Inflammatory macrophage treated with lipopolysaccharide for 4 hours (primary cell): ENCODE measurements at places on chromosomes 16 and 17.

- no peak for DNase-seq
These were observed 83.5 kb downstream of the ABCC6 start for GRCh38 chr16:16139806-16140205.

- DNase-seq = no peak
These were observed 6.2 kb downstream of the IL32 start for GRCh38 chr16:3071655-3072054.

DNA sequence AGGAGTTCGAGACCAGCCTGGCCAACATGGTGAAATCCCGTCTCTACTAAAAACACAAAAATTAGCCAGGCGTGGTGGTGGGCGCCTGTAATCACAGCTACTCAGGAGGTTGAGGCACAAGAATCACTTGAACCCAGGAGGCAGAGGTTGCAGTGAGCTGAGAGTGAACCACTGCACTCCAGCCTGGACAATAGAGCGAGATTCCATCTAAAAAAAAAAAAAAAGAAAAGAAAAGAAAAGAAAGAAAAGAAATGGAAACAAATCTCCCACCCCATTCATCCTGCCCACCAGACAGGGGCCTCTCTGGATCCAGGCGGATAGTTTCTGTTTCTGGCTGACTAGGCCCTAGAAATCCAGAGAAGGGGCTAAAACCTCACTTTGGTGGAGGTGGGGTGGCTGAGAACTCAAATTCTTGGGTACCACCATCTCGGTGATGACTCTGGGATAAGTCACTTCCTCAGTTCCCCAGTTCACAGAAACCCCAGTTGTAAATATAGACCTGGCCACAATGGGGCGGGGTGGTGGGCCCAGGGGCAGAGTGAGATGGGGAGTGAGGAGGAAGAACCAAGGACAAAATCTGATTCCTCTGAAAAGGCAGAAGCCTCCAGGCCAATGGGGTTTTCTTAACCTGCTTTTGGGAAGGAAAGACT lies 22.2 kb downstream of the SOCS1 start:
- no peak for DNase-seq

- peak; percentile 54 for DNase-seq
These were observed 35.7 kb downstream of the CYTH1 start for GRCh38 chr17:78746263-78746948.

GRCh38 chr17:67491009-67491680 lies 114.1 kb downstream of the PITPNC1 start:
- peak; percentile 95 for DNase-seq

GRCh38 chr17:51032850-51033249 lies 87.8 kb downstream of the SPAG9 start:
- DNase-seq = no peak
